Large intestine (tissue), 12 donors: ENCODE measurements at places on chromosomes 4 and X. TPM values are rescaled to one million over a fixed set of nuclear protein-coding genes. Genes with fewer than 3 reads are reported as not detected.

- DNase-seq, result no peak
Measured at GRCh38 chr4:176778491-176778890, 14.2 kb downstream of the VEGFC start.

DNA sequence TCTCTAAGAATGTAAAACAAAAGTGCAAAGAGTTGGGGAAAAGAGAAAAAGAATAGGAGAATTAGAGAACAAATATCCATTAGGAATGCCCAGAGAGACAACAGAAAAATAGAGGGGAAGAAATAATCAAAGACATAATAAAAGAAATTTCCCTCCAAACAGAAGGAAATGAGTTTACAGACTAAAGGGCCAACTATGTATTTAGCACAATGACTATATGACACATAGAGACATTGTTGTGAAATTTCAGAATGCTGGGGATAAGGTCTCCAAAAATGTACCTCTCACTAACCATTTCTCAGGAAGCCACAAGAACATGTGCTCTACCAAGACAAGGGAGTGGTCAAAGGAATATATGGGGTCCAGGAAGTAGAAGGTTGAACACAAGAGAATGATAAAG is 121.0 kb upstream of the ACSL4 start:
- no peak for DNase-seq

GRCh38 chrX:155995321-155995875 is 2.1 kb upstream of the IL9R start:
- no peak for DNase-seq

The TLR6 gene
- polyA plus RNA-seq, result 1.6 TPM

The HERC5 gene
- 2.7 TPM for polyA plus RNA-seq

GRCh38 chr4:25970226-25970675 is 56.2 kb downstream of the SMIM20 start:
- no peak for DNase-seq
